ENCODE measurements at places on chromosomes 1 and 21. TPM values are rescaled to one million over a fixed set of nuclear protein-coding genes. Genes with fewer than 3 reads are reported as not detected.

Gene FCGR1A
- total RNA-seq, result not detected

Gene FAM151A
- not detected for total RNA-seq

- H3K36me3 ChIP-seq, result peaks cover 31% of the 10 kb centered on the region
- H3K4me3 ChIP-seq, result no peak overlapping the region
- H3K27ac ChIP-seq, result no peak overlapping the region
- peaks cover 26% of the 10 kb centered on the region for H3K4me1 ChIP-seq
- DNase-seq, result no peak
- H3K27me3 ChIP-seq, result no peaks in the 10 kb centered on the region
Observed at GRCh38 chr1:40768146-40768990, 15.2 kb upstream of the KCNQ4 start.

- peaks cover 17% of the 10 kb centered on the region for H3K36me3 ChIP-seq
- H3K4me1 ChIP-seq, result no peaks in the 10 kb centered on the region
- H3K27ac ChIP-seq, result no peak overlapping the region
- no peak for DNase-seq
- no peaks in the 10 kb centered on the region for H3K27me3 ChIP-seq
- no peak overlapping the region for H3K4me3 ChIP-seq
Observed at GRCh38 chr21:32457962-32458361, 45.5 kb downstream of the EVA1C start.

DNA sequence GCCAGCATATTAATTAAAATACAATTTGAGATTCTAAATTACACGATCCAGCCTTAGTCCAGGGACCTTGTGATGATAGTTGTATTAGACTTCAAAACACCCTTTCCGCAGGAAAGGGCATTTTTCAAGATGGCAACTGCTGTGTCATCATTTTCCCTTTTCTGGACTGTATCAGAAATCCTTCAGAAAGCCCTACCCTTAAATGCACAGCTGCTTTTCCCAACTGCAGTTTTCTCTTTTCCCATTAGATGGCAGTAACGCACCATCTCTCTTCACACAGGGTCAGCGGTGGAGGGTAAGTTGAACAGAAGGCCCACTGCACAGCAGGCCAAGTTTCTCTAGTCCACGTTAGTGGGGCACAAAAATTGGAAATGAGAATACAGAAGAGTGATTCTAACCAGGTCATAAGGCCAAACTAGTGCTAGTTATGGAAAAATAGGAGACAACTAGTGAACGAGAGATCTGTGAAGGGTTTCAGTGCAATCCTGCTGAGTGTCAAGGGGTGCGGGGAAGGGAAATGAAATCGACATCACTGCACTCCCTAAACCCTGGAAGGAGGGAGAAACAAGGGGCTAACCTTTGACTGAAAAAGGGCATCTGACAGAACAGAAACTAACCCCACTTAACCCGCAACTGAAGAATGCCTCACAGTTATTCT is 22.1 kb upstream of the TDRD10 start:
- no peak overlapping the region for H3K27ac ChIP-seq
- peaks cover 16% of the 10 kb centered on the region for H3K4me1 ChIP-seq

DNA sequence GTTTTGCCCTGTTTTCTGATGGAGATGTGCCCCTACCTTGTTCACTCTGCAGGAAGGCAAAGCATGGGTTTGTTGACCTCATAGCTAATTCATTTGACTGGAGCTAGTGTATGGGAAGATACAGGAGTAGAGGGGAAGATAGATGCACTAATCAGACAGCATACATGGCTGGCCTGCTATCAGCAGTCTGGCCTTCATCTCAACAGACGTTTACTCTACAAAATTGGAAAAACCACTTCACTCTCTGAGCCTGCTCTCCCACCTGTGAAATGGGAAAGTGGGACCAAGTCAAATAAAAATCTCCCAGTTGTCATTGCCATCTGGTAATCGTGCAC is 235.2 kb upstream of the RAB4A start:
- H3K27ac ChIP-seq, result no peak overlapping the region
- peaks cover 19% of the 10 kb centered on the region for H3K27me3 ChIP-seq
- H3K36me3 ChIP-seq, result no peaks in the 10 kb centered on the region
- no peaks in the 10 kb centered on the region for H3K4me1 ChIP-seq

GRCh38 chr1:145916745-145917144 is 1.8 kb downstream of the PEX11B start:
- peak overlapping the region; percentile 77 for H3K4me3 ChIP-seq
- peak overlapping the region; percentile 74 for H3K27ac ChIP-seq
- H3K36me3 ChIP-seq, result peaks cover 35% of the 10 kb centered on the region
- DNase-seq, result no peak

All from activated naive CD8-positive, alpha-beta T cell treated with anti-CD3 and anti-CD28 coated beads for 36 hours (primary cell).